ENCODE measurements at places on chromosomes 12 and 14. TPM values are rescaled to one million over a fixed set of nuclear protein-coding genes. Genes with fewer than 3 reads are reported as not detected.
A peak's percentile ranks its signal among the peaks of the same experiment; 100 is the strongest.

GRCh38 chr14:99981806-99982205 is 83.4 kb upstream of the EVL start:
- H3K4me3 ChIP-seq = no peak overlapping the region
- H3K27me3 ChIP-seq = no peaks in the 10 kb centered on the region
- no peak overlapping the region for H3K27ac ChIP-seq
- H3K4me1 ChIP-seq = no peaks in the 10 kb centered on the region

- peaks cover 28% of the 10 kb centered on the region for H3K4me1 ChIP-seq
- no peak overlapping the region for H3K4me3 ChIP-seq
- H3K27ac ChIP-seq = peak overlapping the region; percentile 79
- H3K36me3 ChIP-seq = no peaks in the 10 kb centered on the region
- peak; percentile 97 for DNase-seq
Observed at GRCh38 chr14:72608391-72609204, 285.3 kb downstream of the DPF3 start.

DNA sequence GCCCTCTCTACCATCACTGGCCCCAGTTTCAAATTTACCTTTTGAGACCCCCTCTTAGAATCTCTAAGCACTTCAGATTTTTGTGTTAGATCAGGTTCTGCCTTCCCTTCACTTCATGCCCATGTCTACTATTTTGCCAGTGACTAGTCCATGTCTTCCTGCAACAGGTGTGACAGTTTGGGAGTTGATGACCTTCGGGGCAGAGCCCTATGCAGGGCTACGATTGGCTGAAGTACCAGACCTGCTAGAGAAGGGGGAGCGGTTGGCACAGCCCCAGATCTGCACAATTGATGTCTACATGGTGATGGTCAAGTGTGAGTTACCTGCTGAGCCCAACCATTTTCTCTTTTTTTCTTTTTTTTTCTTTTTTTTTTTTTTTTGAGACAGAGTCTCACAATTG is 5.8 kb upstream of the PA2G4 start:
- DNase-seq = no peak
- H3K4me3 ChIP-seq = no peak overlapping the region
- H3K4me1 ChIP-seq = no peaks in the 10 kb centered on the region
- H3K27me3 ChIP-seq = peaks cover 27% of the 10 kb centered on the region
- no peak overlapping the region for H3K27ac ChIP-seq

- H3K36me3 ChIP-seq = no peaks in the 10 kb centered on the region
- H3K27me3 ChIP-seq = peaks cover 31% of the 10 kb centered on the region
- peak within 1 kb of the TSS; percentile 52 for H3K4me3 ChIP-seq
- DNase-seq = no peak
- no peaks in the 10 kb centered on the region for H3K4me1 ChIP-seq
- H3K27ac ChIP-seq = no peak within 1 kb of the TSS
Observed at GRCh38 chr14:30874120-30874998, at the start of gene COCH. Gene COCH, plus strand, starts transcription at chr14:30874559. Its CDS starts 380 bp downstream, at chr14:30874939.

- no peaks in the 10 kb centered on the region for H3K27me3 ChIP-seq
- H3K36me3 ChIP-seq = peaks cover 7% of the 10 kb centered on the region
- no peak overlapping the region for H3K27ac ChIP-seq
Observed at GRCh38 chr14:72943876-72944430, 17.7 kb downstream of the DCAF4 start.

GRCh38 chr12:91307957-91308670 is 125.5 kb upstream of the DCN start:
- H3K36me3 ChIP-seq = no peaks in the 10 kb centered on the region
- no peak overlapping the region for H3K4me3 ChIP-seq
- H3K4me1 ChIP-seq = no peaks in the 10 kb centered on the region

GRCh38 chr12:107957459-107957858 is 171.6 kb upstream of the WSCD2 start:
- no peak overlapping the region for H3K27ac ChIP-seq
- no peaks in the 10 kb centered on the region for H3K27me3 ChIP-seq
- no peaks in the 10 kb centered on the region for H3K4me1 ChIP-seq
- H3K4me3 ChIP-seq = no peak overlapping the region
- DNase-seq = no peak

- H3K4me3 ChIP-seq = no peak overlapping the region
- H3K4me1 ChIP-seq = no peaks in the 10 kb centered on the region
- H3K27ac ChIP-seq = no peak overlapping the region
- no peaks in the 10 kb centered on the region for H3K36me3 ChIP-seq
- DNase-seq = no peak
Observed at GRCh38 chr12:85325442-85325841, 45.4 kb downstream of the ALX1 start.

DNA sequence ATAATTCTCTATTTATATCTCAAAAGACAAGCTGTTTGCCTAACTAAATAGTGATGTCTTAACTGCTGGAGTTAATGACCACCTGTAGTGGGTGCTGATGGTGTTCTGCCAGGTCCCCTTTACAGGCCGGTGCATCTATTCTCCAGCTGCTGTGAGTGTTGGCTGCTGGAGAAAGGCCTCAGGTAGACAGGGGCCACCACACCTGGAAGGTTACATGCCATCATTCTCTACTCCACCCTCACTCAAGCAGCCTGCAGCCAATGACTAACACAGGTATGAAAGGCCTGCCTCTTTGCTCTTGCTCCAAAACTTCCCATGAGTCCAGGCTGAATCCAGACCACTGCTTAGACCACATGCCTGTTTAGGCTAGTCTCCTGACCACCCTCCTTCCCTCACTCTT is 73.9 kb downstream of the RPS6KA5 start:
- no peaks in the 10 kb centered on the region for H3K27me3 ChIP-seq
- no peaks in the 10 kb centered on the region for H3K4me1 ChIP-seq
- DNase-seq = no peak
- H3K36me3 ChIP-seq = no peaks in the 10 kb centered on the region
- no peak overlapping the region for H3K27ac ChIP-seq

GRCh38 chr12:51000245-51000644 is 25.9 kb downstream of the SLC11A2 start:
- peaks cover 7% of the 10 kb centered on the region for H3K36me3 ChIP-seq
- H3K4me1 ChIP-seq = no peaks in the 10 kb centered on the region
- DNase-seq = peak; percentile 72
- no peak overlapping the region for H3K4me3 ChIP-seq
- no peak overlapping the region for H3K27ac ChIP-seq

DNA sequence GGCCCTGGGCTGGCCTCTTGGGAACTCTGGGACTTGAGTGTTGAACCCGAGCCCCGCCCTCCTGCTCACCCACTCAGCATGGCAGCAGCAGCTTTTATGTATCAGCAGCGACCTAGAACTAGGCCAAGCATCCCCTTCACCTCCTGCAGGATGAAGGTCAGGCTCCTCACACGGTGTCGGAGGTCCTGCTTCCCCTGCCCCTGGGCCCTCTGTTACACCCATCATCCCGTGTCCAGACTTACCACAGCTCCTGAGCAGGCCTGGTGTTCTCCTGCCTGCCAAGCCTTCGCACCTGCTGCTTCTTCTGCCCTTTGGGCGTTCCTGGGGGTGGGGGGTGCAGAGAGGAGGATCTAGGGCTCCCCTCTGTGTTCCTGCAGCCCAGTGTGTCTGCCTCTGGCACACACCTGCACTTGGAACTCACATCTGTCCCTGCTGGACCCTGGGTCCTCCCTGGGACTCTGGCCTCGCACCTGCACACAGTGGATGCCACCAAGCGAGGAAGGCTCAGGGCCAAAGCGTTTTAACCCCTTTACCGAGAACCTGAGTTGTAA is 80.3 kb downstream of the PAPOLA start:
- no peaks in the 10 kb centered on the region for H3K4me1 ChIP-seq
- H3K4me3 ChIP-seq = no peak overlapping the region
- H3K36me3 ChIP-seq = no peaks in the 10 kb centered on the region
- peaks cover 6% of the 10 kb centered on the region for H3K27me3 ChIP-seq
- DNase-seq = no peak
- H3K27ac ChIP-seq = no peak overlapping the region

DNA sequence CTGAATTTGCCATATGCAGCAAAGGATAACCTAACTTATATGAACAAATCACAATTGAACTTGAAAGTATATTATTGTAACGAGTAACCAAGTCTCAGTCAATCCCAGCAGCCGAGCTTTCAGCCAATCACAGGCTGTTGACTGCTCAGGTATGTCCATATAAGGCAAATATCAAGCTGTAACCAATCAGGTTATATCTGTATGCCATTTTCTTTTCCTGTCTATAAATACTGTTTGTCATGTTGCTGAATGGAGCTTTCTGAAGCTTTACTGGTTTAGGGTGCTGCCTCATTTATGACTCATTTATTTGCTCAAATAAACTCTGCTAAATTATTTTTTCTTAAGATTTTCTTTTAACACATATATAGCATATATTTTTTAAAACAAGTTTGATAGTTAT is 1059.5 kb downstream of the GALC start:
- H3K4me3 ChIP-seq = no peak overlapping the region
- no peak overlapping the region for H3K27ac ChIP-seq
- no peaks in the 10 kb centered on the region for H3K27me3 ChIP-seq
- H3K36me3 ChIP-seq = no peaks in the 10 kb centered on the region
- H3K4me1 ChIP-seq = no peaks in the 10 kb centered on the region

DNA sequence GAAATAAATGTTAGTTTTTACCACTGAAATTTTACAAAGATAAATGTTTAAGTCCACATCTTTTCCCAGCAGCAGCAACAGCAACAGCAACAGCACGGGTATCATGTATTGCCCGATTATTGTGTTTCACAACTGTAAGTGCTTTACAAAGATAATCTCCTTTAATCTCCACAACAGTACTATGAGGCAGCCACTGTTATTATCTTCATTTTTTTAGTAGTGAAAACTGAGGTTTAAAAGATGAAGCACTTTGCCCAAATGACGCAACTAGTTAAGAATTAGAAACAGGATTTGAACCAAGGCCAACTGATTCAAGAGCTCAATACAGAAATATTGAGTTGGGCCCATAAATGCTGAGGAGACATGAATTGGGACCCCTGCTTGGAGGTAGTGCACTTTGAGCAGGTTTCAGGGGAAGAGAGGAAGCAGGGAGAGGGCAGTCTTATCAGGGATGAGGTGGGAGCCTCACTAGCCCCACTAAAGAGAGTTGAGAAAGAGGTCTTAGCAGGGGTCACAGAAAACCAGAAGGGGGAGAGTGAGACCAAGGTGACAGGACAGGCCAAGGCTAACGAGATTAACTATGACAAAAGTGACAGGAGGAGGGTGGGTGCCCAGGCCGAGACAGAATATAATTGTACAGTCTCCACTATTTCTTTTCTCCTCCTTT is 15.3 kb downstream of the KRT2 start:
- H3K4me3 ChIP-seq = no peak overlapping the region
- no peak overlapping the region for H3K27ac ChIP-seq
- H3K36me3 ChIP-seq = no peaks in the 10 kb centered on the region

DNA sequence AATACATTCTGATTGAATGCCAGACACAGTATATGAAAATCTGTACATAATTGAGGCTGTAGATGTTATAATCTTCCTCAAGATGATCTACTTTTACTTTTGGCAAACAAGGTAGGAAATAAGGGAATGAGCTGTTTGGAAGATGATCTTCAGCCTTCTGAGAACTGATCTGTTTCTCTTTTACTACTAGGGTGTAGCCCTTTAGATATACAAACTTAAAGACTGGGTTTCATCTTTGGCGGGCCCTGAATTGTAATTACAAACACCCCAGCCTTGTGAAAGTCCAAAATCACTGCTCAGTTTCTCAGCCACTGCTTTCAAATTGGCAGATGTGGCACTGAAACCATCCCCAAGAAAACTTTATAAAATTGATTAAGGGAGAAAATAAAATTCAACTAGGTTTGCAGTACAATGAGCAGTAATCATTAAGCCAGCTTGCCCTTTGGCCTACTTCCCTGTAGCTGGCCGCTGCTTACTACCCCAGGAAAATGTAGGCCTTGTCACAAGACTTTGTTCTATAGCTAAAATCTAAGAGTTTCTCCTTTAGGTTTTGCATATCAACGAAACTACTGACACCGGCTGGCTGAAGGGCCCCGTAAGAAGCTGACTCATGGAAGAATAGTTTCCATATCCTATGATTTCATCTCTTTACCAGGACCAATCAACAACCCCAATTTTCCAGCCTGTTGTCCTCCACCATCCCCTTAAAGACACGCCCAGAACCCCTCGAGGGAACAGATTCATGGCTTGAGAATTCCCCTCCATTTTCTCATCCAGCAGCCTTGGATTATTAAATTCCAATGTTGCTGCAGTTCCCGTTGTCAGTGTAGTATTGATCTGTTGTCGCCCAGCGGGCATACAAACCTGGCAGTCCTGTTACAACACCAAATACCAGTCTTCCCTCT is 210.8 kb downstream of the PCNX1 start:
- peaks cover 9% of the 10 kb centered on the region for H3K4me1 ChIP-seq
- no peak overlapping the region for H3K27ac ChIP-seq
- H3K36me3 ChIP-seq = peaks cover 3% of the 10 kb centered on the region
- peak; percentile 45 for DNase-seq
- no peak overlapping the region for H3K4me3 ChIP-seq
- H3K27me3 ChIP-seq = no peaks in the 10 kb centered on the region

- no peak for DNase-seq
- peaks cover 3% of the 10 kb centered on the region for H3K4me1 ChIP-seq
Observed at GRCh38 chr14:95044463-95045105, 112.7 kb downstream of the DICER1 start.

- H3K4me3 ChIP-seq = no peak overlapping the region
- no peaks in the 10 kb centered on the region for H3K4me1 ChIP-seq
- H3K27me3 ChIP-seq = peaks cover 2% of the 10 kb centered on the region
- peaks cover 6% of the 10 kb centered on the region for H3K36me3 ChIP-seq
Observed at GRCh38 chr14:101075025-101075800, 171.7 kb upstream of the RTL1 start.

GRCh38 chr12:7376196-7376595 is 67.8 kb downstream of the CD163L1 start:
- no peaks in the 10 kb centered on the region for H3K4me1 ChIP-seq
- H3K4me3 ChIP-seq = no peak overlapping the region

DNA sequence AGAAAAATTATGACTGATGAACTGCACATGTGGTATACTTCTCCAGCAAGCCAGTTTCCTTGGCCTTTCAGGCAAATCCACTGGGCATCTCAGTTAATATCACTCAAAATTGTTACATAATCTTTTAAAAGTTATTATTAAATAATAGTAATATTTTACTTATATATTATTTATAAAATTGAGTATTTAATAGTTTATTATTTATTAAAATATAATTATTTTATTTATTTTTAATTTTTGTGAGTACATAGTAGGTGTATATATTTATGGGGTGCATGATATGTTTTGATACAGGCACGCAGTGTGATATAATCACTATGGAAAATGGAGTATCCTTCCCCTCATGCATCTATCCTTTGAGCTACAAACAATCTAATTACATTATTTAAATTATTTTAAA is 384.1 kb upstream of the LRFN5 start:
- H3K4me1 ChIP-seq = no peaks in the 10 kb centered on the region
- no peaks in the 10 kb centered on the region for H3K27me3 ChIP-seq
- no peak for DNase-seq
- no peaks in the 10 kb centered on the region for H3K36me3 ChIP-seq

GRCh38 chr12:106631150-106631549 is 48.3 kb downstream of the RFX4 start:
- H3K36me3 ChIP-seq = no peaks in the 10 kb centered on the region
- no peaks in the 10 kb centered on the region for H3K4me1 ChIP-seq
- no peak for DNase-seq
- no peaks in the 10 kb centered on the region for H3K27me3 ChIP-seq
- H3K27ac ChIP-seq = no peak overlapping the region

Gene CHFR
- total RNA-seq = 21.6 TPM

Gene OVCH1
- 0.51 TPM for total RNA-seq

Gene FGF23
- not detected for total RNA-seq

Gene FRMD6
- total RNA-seq = 157 TPM

Gene SPIC
- not detected for total RNA-seq

Gene C3AR1
- total RNA-seq = 0.17 TPM

Gene OGFOD2
- 9.6 TPM for total RNA-seq

Gene CDC42BPB
- 98.3 TPM for total RNA-seq

Gene FBRSL1
- 2.1 TPM for total RNA-seq

Gene TSPAN11
- 2.6 TPM for total RNA-seq

Gene EGLN3
- 1.8 TPM for total RNA-seq

Gene AHSA1
- 71.1 TPM for total RNA-seq

Gene KRT85
- not detected for total RNA-seq

Gene HNRNPC
- 885 TPM for total RNA-seq

All from fibroblast of lung (primary cell).